H9 (cell line): ENCODE measurements at places on chromosomes 12 and 14.
A peak's percentile ranks its signal among the peaks of the same experiment; 100 is the strongest.

GRCh38 chr12:3316776-3317480, 174.1 kb upstream of the PRMT8 start:
- DNase-seq, result no peak

DNA sequence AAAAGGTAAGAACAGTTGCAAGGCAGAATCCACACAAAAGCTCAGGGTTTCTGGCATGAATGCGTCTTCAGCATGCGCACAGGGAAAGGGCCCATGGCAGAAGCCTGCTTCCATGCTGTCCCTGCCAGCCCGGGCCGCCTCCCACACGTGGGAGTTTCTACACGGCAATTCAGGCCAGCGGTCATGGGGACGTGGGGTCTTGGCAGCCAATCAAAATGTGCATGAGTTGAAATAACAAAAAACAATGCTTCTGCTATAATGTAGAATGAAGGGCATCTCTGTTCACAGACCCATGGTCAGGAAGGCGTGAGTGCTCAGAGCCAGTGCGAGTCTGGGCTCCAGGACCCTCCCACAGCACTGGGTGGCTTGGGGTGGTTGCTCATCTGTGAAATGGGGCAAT, 28.6 kb downstream of the AMN start:
- DNase-seq, result no peak

DNA sequence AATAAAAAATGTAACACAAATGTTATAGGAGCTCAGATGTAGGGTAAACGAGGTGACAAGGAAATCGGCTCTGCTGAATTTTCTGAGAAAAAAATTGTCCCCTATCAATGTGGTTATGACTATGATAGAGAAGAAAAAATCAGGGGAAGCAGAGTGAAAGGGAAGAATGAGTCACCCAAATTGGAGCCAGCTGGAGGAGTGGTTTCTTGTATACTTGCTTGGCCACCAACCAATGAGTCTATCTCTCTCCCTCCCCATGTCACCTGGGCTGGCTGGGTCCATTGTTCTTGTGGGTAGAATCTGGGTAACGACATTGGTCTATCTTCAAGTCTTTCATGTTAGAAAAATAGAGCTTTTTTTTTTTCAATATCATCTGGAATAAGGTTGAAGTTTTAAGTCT, 196.6 kb upstream of the FLRT2 start:
- no peak for DNase-seq

- no peak for DNase-seq
These were observed 62.6 kb downstream of the TSPAN9 start for GRCh38 chr12:3139760-3140159.

- no peak for DNase-seq
These were observed 79.8 kb downstream of the PDE6H start for GRCh38 chr12:15052691-15053090.

DNA sequence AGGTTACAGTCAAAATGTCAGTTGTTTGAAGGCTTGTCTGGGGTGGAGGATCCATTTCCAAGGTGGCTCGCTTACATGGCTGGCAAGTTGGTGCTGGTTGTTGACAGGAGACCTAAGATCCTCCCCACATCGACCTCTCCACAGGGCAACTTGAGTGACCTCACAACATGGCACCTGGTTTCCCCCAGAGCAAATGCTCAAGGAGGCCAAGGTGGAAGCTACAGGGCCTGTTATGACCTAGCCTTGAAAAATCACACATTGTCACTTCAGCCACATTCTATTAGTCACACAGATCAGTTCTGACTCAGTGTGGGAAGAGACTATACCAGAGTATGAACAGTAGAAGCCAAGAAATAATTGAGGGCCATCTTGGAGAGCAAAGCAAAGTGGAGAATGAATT, 11.3 kb upstream of the GNG2 start:
- DNase-seq, result no peak

- DNase-seq, result no peak
These were observed 44.9 kb downstream of the ADCK1 start for GRCh38 chr14:77844802-77845201.

DNA sequence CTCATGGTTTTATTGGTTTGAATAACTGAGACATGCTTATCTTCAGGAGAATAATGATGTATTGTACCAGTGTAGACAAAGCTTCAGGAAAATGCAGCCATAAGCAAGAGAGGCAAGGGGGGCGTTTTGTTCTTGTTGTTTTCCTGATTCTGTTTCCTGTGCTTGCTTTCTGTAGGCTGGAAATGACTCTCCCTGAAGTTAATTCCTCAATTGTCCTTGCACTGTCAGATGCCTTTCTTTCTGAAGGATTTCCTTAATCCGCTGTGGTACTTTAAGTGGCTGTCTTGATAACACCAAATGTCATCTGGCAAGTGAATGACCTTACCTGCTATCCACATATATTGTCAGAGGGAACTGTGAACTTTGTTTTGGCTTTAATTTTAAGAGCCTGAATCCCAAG, 220.0 kb downstream of the NEDD1 start:
- DNase-seq, result no peak

DNA sequence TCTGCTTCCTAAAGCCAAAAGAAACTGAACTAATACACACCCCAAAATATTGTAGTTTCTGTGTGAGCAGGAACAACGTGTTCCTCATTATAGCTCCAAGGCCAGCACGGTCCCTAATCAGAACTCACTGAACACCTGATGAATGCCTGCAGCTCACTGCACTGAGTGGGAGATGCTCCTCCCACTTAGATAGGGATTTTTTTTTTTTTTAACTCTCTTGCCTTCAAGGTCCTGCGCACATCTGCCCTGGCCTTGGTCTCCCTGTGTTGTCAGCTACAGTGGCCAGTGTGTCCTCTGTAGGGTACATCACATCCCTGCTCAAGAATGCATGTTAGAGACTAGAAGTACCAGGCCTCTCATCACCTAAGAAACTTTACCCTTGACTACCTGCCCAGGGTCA, 44.3 kb upstream of the TMPO start:
- DNase-seq, result no peak

GRCh38 chr12:103012884-103013283, 55.4 kb downstream of the ASCL1 start:
- peak; percentile 68 for DNase-seq

DNA sequence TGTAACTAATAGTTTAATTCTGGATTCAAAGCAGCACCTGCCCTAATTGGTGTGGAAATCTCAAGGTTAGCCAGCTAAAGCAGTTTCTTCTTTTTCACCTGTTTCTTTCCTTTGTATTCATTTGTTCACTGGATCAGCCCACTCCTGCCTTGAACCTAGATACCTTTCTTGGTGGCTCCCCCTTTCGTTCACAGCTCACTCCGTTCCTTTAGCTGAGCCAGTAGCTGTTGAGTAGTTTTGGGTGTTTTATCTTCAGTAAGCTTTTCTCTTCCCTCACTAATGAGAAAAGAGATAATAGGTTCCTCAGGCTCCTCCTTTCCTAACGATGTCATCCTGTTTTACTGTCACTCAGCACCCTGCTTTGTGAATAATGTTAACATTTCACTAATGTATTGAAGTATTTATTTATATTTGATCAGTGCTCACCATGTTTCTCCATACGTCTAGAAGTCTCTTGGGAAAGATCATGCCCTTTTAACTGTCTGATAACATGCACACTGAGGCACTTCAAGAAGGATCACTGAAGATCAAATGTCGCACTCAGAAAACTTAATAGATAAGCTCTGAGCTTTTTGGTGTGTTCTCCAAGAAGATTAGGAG, 121.1 kb downstream of the TGFB3 start:
- DNase-seq, result no peak

GRCh38 chr12:64008596-64008995, 164.1 kb downstream of the SRGAP1 start:
- DNase-seq, result no peak

- DNase-seq, result no peak
These were observed 373.2 kb downstream of the ATP23 start for GRCh38 chr12:58314610-58315009.

- DNase-seq, result no peak
These were observed 41.9 kb upstream of the BCL2L14 start for GRCh38 chr12:12028668-12029402.

GRCh38 chr14:35353409-35354172, 51.0 kb downstream of the NFKBIA start:
- DNase-seq, result no peak

DNA sequence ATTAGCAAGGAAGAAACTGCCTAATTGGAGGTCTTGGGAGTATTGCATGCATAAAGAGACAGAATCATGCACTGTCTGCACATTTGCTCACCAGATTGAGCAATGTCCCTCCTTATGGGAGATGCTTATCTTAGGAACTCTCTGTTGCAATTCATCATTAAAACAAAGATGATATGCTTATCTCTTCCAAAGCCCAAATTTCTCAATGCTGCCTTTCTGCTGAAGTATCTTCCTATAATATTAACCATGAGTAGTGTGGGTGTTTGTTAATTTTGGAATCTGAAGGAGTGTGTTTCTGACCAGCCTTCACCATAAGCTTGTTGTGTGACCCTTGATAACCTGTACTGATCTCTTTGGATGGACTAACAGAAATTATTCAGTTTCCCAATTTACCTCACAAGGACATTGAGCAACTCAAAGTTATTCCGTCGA, 1257.6 kb upstream of the FLRT2 start:
- no peak for DNase-seq

GRCh38 chr12:122651520-122652224, 51.5 kb downstream of the HCAR2 start:
- DNase-seq, result no peak

- no peak for DNase-seq
These were observed 10.1 kb upstream of the PITPNM2 start for GRCh38 chr12:123160801-123161487.

DNA sequence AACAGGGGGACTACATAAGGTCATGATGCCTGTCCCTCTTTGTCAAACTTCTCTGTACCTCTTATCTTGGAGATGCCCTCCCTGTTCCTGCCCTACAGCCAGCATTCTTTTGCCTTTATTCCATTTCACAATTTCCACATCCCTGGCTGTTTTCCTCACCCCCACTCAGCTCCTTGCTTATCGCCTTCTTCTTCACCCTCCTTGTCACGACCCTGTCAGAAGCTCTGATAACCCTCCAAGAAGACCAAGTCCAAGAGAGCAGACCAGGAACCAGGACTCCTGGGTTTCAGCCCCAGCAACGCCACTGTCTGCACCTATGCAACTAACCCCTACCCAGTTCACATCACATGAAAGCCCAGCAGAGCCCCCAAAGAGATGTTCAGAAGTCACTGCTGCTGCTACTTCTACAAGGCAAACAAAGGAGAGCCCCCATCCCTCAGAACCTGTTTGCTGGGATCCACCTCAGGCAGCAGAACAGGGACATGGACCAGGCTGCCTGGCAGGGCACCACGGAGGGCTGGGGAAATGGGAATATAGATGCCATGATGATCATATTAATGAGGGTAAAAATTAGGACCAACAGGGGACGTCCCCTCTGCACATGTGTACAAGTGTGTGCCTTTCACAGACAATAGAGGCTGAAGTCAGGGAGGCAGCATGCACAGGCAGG, 92.8 kb downstream of the SINHCAF start:
- DNase-seq, result no peak

DNA sequence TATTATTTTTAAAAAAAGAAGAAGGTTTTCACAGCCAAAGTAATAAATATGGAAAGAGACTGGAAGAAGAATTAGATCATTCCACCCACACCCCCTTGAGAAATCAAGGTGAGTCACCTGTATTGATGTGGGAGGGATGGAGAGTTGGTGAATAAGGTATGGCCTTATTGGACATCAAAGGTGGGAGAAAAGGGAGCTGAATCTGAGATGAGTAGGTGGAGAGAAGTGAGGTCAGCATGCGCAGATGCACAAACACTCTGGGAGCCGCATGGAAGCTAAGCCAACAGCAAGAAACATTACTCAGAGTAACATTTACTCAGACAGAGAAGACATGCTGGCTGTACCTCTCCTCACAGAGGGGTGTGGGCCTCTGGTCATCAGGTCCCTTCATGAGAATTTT, 113.1 kb upstream of the FOXG1 start:
- no peak for DNase-seq

DNA sequence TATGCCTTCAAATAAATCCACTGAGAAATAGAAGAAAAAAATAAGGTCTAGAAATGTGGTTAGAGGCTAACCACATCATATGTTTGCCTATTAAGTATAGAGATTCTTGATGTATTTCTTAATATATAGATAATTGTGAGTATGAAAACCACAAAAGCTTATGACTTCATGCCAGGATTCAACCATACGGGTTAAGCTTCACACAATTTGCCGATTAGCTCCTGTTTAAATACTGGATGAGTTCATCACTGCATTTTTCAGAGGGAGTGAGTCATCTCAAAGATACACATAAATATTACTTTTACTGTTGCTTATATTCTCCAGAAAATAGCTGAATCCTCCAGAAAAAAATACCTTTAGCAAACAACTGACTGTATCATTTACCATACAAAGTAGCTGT, 79.6 kb downstream of the RPL10L start:
- DNase-seq, result no peak

DNA sequence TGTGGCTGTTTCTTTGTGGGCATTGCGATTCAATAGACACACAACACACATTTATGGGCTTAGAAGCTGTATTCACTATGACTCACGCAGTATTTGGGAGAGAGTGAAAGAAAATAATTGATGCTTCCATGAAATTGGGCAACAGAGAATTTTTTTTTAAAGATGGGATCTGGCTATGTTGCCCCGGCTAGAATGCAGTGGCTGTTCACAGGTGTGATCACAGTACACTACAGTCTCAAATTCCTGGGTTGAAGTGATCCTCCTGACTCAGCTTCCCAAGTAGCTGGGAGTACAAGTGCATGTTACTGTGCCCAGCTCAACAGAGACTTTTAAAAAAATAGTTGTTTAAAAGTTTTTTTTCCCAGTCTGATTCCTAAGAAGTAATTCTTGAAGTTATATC, 146.3 kb downstream of the APAF1 start:
- no peak for DNase-seq

- no peak for DNase-seq
These were observed 58.8 kb downstream of the GALC start for GRCh38 chr14:87934185-87934584.

GRCh38 chr12:90404071-90404470, 550.9 kb downstream of the CCER1 start:
- DNase-seq, result no peak

DNA sequence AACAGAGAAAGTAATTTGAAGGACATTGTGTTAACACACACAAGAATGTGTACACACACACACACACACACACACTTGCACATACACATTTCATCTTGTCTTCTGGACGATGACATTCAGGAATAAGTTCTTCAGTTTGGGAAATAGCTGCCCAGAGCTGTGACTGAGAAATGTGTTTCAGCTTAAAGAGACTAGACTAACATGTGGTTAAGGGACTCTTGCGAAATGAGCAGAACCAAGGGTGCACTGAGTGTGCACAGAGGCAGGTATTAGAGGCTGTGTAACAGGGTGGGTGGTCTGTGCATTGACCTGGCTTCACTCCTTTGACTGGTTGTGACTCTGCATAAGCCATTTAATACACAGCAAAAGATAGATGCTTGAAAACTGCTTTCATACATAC, 29.4 kb upstream of the KCNA5 start:
- no peak for DNase-seq
